ENCODE measurements at places on chromosomes 2 and 18. TPM values are rescaled to one million over a fixed set of nuclear protein-coding genes. Genes with fewer than 3 reads are reported as not detected.

- no peak for DNase-seq
Observed at GRCh38 chr2:132816234-132816633, 146.2 kb upstream of the LYPD1 start.

DNA sequence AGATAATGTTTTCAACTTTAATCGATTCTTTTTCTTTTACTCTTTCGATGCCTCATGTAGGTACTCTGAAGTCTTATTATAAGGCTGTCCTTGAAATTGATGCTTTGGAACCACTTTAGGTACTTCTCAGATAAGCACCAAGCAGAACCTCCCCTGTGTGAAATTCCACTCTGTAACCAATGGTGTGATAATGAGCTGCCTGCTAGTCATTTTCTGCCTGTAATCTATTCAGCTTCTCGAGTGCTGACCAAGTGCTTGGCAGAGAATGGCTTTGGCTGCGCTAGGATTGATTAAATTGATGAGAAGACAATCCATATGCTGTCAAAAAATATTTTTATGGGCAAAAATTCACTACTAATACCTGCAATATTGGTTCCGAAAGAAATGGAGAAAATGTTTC lies 132.1 kb upstream of the STON1 start:
- DNase-seq, result no peak

DNA sequence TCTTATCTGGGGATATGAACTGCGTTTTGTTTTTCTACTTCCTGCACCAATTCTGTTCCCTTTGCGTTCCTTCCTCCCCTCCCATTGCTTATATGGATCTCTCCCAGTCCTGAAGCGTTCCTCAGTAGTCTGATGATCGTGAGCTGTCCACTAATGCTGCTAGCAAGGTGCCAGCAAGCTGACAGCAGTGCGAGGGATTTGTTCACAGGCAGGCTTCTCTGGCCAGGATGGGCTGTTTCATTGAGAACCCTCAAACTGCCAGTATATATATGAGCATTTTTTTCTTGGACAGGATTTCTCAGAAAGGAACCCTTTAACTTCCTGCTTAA lies 40.1 kb downstream of the GTF3C3 start:
- no peak for DNase-seq

DNA sequence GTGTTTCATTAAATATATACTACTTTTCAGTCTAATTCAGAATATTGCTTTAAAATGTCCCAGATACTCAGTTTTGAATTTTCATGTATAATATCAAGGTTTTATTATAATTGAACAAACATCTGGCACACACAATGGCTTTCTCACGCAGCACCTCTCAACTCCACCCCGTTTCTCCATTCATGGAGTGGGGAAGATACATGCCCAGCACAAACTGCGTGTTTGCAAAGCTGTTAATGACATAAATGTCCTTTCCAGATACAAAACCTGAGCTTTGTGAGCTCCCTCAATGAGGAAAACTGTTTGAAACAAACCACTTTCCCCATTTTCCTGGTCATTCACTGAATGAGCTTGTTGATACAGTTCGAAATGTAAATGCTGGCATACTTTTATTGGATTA lies 150.3 kb upstream of the RASGRP3 start:
- no peak for DNase-seq

DNA sequence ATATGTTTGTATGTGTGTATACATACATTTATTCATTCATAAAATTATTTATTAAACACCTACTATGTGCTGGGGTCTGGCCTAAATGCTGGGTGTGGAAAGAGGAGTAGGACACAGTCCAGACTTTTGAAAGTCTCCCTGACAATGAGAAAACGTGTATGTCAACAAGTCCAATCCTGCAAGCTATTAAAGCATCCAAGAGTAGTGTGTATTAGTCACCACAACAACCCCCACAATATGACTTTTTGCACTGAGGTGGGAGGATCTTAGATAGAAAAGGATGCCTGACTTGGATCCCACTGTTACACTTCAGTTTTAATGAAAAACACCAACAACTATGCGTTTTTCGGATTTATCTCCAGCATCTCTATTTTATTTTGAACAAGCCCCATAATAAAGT lies 446.4 kb downstream of the EPHA4 start:
- DNase-seq, result no peak

GRCh38 chr2:105582952-105583660 lies 161.6 kb upstream of the NCK2 start:
- no peak for DNase-seq

- no peak for DNase-seq
Observed at GRCh38 chr2:47631792-47632398, 151.1 kb upstream of the MSH6 start.

The IL36G gene
- total RNA-seq, result not detected

The LONRF2 gene
- not detected for total RNA-seq

The ACSL3 gene
- 167 TPM for total RNA-seq

The GAREM2 gene
- total RNA-seq, result 0.92 TPM

All from pulmonary artery endothelial cell (primary cell).